ENCODE measurements at places on chromosomes 1 and 21. TPM values are rescaled to one million over a fixed set of nuclear protein-coding genes. Genes with fewer than 3 reads are reported as not detected.
A peak's percentile ranks its signal among the peaks of the same experiment; 100 is the strongest.

SHISA4 gene
- 38.9 TPM for total RNA-seq

- DNase-seq = no peak
- no peaks in the 10 kb centered on the region for H3K36me3 ChIP-seq
- no peak overlapping the region for H3K27ac ChIP-seq
These were observed 11.0 kb upstream of the AVPR1B start for GRCh38 chr1:206128196-206128595.

GRCh38 chr1:94270801-94271203, 33.4 kb upstream of the ARHGAP29 start:
- no peak overlapping the region for H3K4me3 ChIP-seq
- no peaks in the 10 kb centered on the region for H3K36me3 ChIP-seq
- H3K27me3 ChIP-seq = no peaks in the 10 kb centered on the region
- H3K27ac ChIP-seq = no peak overlapping the region
- no peaks in the 10 kb centered on the region for H3K4me1 ChIP-seq

GRCh38 chr1:218742467-218743262, 397.5 kb downstream of the TGFB2 start:
- no peaks in the 10 kb centered on the region for H3K27me3 ChIP-seq
- H3K27ac ChIP-seq = no peak overlapping the region
- H3K36me3 ChIP-seq = no peaks in the 10 kb centered on the region
- no peaks in the 10 kb centered on the region for H3K4me1 ChIP-seq
- no peak for DNase-seq

- H3K36me3 ChIP-seq = no peaks in the 10 kb centered on the region
- peaks cover 5% of the 10 kb centered on the region for H3K4me1 ChIP-seq
- H3K27ac ChIP-seq = no peak overlapping the region
- DNase-seq = no peak
These were observed 211.1 kb downstream of the SMYD3 start for GRCh38 chr1:246295968-246296367.

C1orf87 gene
- total RNA-seq = 1.5 TPM

- no peaks in the 10 kb centered on the region for H3K36me3 ChIP-seq
- no peaks in the 10 kb centered on the region for H3K27me3 ChIP-seq
These were observed 177.3 kb downstream of the KCTD3 start for GRCh38 chr1:215744419-215744818.

FCAMR gene
- total RNA-seq = not detected

DNA sequence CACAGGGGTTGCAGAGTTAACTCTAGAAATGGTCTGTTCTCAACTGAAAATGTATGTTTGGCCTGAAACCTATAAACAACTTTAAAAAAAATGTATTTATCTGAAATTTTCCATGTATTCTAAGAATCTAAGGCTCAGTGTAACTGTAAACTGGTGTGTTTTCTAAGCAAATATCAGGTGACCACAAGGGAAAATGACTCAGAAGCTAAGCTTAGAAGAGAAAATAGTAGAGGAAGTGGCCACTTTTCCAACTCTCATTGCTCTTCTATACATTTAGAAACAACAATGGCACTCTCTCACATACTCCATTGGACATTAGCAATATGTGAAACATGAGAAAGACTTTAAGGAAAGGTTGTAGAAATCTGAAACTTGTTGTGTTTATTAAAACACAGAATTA, 7.5 kb downstream of the TNFSF18 start:
- no peaks in the 10 kb centered on the region for H3K27me3 ChIP-seq
- no peak overlapping the region for H3K27ac ChIP-seq
- H3K36me3 ChIP-seq = no peaks in the 10 kb centered on the region
- H3K4me1 ChIP-seq = no peaks in the 10 kb centered on the region
- DNase-seq = no peak

- DNase-seq = no peak
- H3K4me3 ChIP-seq = no peak overlapping the region
- H3K4me1 ChIP-seq = peaks cover 4% of the 10 kb centered on the region
- H3K36me3 ChIP-seq = no peaks in the 10 kb centered on the region
- no peak overlapping the region for H3K27ac ChIP-seq
- no peaks in the 10 kb centered on the region for H3K27me3 ChIP-seq
These were observed 24.5 kb upstream of the RCSD1 start for GRCh38 chr1:167605576-167605975.

DNA sequence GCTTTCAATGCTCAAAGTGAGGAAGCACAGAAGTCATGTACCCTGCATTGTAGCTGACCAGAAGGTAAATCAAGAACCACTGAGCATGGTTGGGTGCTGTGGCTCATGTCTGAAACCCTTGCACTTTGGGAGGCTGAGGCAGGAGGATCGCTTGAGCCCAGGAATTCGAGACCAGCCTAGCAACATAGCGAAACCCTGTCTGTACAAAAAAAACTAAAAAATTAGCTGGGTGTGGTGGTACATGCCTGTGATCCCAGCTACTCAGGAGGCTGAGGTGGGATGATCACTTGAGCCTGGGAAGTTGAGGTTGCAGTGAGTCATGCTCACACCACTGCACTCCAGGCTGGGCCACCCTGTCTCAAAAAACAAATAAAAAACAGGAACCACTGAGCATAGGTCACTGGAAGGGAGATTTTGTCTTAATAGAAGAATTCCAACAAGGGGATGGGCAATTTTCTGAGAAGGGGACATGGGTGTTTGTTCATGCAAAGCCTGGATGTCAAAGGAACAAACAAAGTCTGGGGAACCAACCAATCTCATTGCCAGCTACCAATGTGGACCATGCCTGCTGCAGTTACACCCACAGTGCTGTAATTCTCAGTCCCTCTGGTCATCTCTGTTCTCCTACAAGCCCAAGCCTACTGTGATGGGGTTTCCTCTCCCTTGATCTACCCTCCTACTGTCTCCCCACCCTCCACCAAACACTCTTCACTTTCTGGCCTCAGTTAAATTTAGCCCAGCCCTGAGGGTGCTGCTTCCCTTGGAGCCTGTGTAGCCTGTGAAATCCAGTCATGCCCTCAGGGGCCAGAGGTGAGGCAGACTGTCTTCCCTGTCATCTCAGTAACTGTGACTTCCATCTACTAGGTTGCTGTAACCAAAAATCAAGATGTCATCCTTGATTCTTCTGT, 47.9 kb downstream of the ELF3 start:
- no peaks in the 10 kb centered on the region for H3K27me3 ChIP-seq
- no peak overlapping the region for H3K27ac ChIP-seq
- H3K4me3 ChIP-seq = no peak overlapping the region

DNA sequence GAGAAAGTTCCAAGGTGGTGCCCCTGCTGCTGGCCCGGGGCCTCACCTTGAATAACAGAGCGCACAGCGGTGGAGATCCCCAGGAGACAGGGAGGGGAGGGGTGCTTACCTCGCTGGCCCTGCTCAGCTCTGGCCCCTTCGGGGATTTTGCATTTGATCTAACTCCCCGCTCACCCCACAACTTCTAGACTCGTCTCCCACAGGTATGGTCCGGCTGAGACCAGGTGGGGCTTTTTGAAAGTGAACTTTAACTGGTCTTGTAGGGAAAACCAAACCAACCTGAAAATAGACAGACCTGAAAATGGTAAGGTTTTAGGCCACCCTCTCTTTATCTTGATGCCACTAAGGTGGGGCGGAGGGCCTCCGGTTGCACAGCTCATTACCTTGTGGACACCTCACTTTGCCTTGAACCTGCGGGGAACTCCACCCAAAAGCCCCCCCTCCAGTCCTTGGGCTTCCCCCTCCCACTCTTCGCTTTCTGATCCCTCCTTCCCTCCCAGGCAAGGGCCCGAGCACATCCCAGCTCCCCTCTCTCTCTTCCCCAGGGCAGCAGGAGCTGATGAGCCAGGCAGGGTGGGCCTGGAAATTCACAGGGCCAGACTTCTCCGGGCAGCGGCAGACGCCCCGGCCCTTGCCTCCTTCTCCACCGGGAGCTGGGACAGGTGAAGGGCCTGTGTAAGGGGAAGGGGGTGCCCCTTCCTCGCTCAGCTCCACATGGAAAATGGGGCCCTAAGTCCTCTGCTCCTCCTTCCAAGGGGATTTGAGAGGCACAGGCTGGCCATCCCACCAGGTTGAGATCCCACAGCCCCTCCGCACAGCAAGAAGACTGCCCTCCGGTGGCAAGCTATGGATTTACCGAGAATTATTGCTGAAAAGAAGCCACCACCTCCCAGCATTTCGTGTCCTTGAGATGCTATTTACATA, 16.1 kb downstream of the TNFRSF8 start:
- no peaks in the 10 kb centered on the region for H3K27me3 ChIP-seq
- H3K4me1 ChIP-seq = no peaks in the 10 kb centered on the region
- H3K36me3 ChIP-seq = no peaks in the 10 kb centered on the region
- no peak overlapping the region for H3K4me3 ChIP-seq
- no peak for DNase-seq

OPRD1 gene
- not detected for total RNA-seq

GRCh38 chr1:23424293-23425192, at the start of gene TCEA3:
TCEA3 (minus strand) TSS chr1:23424748; CDS start chr1:23424633, 115 bp downstream.
- H3K36me3 ChIP-seq = peaks cover 3% of the 10 kb centered on the region
- peak within 1 kb of the TSS; percentile 94 for H3K4me3 ChIP-seq
- H3K27ac ChIP-seq = peak within 1 kb of the TSS; percentile 81
- DNase-seq = no peak

IVL gene
- not detected for total RNA-seq

DNA sequence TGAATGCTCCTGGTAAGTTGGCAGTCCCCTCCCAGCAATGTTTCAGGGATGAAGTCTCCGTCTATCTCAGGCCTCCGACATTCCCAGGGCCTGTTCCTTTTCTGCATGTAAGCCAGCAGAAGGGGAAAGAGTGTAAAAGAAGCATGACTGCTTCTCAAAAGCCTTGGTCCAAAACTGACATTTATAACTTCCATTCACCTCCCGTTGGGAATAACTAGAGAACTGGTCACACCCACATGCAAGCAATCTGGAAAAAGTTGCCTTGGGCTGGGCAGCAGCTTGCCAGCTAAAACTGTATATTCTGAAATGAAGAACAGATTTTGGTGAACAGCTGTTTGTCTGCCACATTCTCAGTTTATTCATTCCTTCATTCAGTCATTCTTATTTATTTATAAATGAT, 24.2 kb upstream of the NPL start:
- no peaks in the 10 kb centered on the region for H3K27me3 ChIP-seq
- no peak overlapping the region for H3K4me3 ChIP-seq
- no peaks in the 10 kb centered on the region for H3K36me3 ChIP-seq
- no peak overlapping the region for H3K27ac ChIP-seq
- no peaks in the 10 kb centered on the region for H3K4me1 ChIP-seq

DNA sequence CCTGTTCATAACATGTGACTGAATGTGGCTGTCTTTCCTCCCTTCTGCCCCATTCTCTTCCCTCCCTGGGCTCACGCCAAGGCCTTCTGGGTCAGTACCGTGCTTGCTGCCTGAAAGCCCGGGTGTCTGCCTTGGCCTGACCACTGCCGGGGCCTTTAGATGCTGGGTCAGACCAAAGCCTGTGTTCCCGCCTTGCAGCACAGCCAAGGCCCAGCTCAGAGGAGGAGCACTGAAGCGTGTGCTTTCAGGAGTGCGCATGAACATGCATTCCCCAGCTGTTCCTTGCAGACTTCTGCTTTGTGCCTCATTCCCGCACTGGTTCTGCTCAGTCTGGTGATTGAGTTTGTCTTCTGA, 27.0 kb upstream of the SARS1 start:
- H3K36me3 ChIP-seq = no peaks in the 10 kb centered on the region
- no peaks in the 10 kb centered on the region for H3K27me3 ChIP-seq
- H3K4me1 ChIP-seq = no peaks in the 10 kb centered on the region
- no peak for DNase-seq
- H3K4me3 ChIP-seq = no peak overlapping the region

DNA sequence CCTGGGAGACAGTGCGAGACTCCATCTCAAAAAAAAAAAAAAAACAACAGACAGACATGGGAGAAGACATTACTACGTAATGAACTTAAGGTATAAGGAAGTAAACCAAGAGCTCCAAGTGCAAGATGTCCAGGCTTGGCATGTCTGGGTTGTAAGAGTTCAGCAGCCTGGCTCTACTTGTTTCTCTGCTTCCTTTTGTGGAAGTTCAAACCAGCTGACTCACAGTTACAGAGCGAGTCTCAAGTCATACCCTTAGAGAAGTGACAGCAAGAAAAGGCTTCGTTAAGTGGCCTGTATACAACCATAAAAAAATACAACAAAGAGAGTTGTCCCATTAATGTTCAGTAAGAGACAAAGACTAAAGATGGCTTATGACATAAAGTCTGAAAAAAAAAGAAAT, 1.3 kb downstream of the RIT1 start:
- DNase-seq = no peak
- H3K4me3 ChIP-seq = peak overlapping the region; percentile 96
- no peaks in the 10 kb centered on the region for H3K27me3 ChIP-seq
- H3K36me3 ChIP-seq = peaks cover 43% of the 10 kb centered on the region

DNA sequence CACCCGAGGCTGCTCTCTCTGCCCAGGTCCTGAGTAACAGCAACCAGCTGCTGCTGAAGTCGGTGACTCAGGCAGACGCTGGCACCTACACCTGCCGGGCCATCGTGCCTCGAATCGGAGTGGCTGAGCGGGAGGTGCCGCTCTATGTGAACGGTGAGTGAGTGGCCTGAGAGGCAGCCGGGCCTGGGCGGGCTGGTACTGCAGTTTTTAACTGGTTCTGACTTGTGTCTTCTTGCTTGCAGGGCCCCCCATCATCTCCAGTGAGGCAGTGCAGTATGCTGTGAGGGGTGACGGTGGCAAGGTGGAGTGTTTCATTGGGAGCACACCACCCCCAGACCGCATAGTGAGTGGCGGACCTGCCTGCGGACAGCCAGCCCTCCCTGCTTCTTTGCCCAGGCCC, 91.2 kb upstream of the CD1D start:
- no peak overlapping the region for H3K4me3 ChIP-seq
- peaks cover 76% of the 10 kb centered on the region for H3K36me3 ChIP-seq
- H3K27ac ChIP-seq = no peak overlapping the region

CELA3B gene
- total RNA-seq = 2.0 TPM

DNA sequence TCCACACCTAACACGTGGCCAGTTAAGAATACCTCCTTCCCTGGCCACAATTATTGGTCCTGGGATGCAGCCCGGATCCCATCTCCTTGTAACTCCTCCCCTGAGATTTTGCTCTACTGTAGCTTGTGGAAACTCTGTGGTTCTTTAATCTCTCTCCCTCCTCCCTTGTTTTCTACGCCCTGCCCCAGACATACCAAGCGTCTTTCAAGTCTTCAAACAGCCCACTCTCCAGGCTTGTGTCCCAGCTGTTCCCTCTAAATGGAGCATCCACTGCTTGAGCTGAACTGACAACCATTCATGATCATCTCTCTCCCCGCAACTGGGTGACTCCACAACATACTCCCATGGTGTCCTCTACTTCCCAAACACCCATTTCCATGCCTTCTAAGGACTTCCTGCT, 111.6 kb downstream of the SIPA1L2 start:
- H3K36me3 ChIP-seq = no peaks in the 10 kb centered on the region
- H3K27ac ChIP-seq = no peak overlapping the region
- H3K4me1 ChIP-seq = no peaks in the 10 kb centered on the region
- no peaks in the 10 kb centered on the region for H3K27me3 ChIP-seq
- no peak overlapping the region for H3K4me3 ChIP-seq

PTAFR gene
- 9.2 TPM for total RNA-seq

GRCh38 chr1:26023826-26024225, 2.3 kb downstream of the EXTL1 start:
- DNase-seq = no peak
- no peak overlapping the region for H3K4me3 ChIP-seq
- H3K27ac ChIP-seq = no peak overlapping the region
- no peaks in the 10 kb centered on the region for H3K36me3 ChIP-seq

GRCh38 chr1:198263186-198263585, 106.4 kb downstream of the NEK7 start:
- H3K27ac ChIP-seq = no peak overlapping the region
- H3K4me3 ChIP-seq = no peak overlapping the region
- H3K27me3 ChIP-seq = no peaks in the 10 kb centered on the region
- no peak for DNase-seq
- H3K4me1 ChIP-seq = no peaks in the 10 kb centered on the region
- H3K36me3 ChIP-seq = peaks cover 2% of the 10 kb centered on the region

Data from thoracic aorta (tissue), 2 donors.